ENCODE measurements at places on chromosomes 2 and 18.
A peak's percentile ranks its signal among the peaks of the same experiment; 100 is the strongest.

DNA sequence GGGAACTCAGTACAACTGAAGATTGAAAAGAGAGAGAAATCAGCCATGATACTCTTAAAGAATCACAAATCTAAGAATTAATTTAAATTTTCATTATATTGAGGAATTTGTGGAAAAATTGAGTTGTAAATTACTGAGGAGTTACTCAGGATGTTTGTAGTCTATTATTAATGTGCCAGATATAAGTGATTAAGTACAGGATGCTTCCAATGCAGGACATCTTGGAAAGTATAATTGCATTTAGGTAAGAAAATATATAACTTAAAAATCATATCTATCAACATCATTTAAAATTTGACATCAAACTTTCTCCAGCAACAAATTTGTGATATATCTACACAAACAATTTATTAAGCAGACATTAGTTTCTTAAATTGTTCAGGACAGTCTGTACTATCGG is 1.3 kb downstream of the CALCRL start:
- peak; percentile 10 for DNase-seq

- peak; percentile 32 for DNase-seq
Measured at GRCh38 chr18:5943514-5943913, 48.2 kb upstream of the TMEM200C start.

- no peak for DNase-seq
Measured at GRCh38 chr2:27446057-27446456, 3.9 kb downstream of the KRTCAP3 start.

GRCh38 chr2:84247532-84247931 is 211.5 kb downstream of the SUCLG1 start:
- DNase-seq, result no peak

- DNase-seq, result peak; percentile 52
Measured at GRCh38 chr2:25041307-25041927, 459 bp upstream of the EFR3B start.

GRCh38 chr2:221203125-221203524 is 369.0 kb downstream of the EPHA4 start:
- peak; percentile 2 for DNase-seq

DNA sequence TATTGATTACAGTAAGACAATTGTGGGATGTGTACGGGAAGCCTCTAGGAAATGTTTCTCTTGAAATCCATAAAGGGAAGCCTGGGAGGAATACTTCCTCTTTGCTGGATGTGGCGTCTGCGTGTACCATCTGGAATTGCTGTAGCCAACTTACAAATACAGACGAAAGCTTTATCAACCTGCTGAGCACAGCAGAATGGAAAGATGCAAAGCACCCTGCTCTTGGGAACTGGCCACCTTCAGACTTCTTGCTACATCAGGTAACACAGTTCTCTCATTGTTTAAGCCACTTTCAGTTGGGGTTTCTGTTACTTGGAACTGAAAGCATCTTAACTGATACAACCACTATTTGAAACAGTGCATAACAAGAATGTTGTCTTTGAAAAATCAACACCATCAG is 213.8 kb downstream of the HRH4 start:
- no peak for DNase-seq

DNA sequence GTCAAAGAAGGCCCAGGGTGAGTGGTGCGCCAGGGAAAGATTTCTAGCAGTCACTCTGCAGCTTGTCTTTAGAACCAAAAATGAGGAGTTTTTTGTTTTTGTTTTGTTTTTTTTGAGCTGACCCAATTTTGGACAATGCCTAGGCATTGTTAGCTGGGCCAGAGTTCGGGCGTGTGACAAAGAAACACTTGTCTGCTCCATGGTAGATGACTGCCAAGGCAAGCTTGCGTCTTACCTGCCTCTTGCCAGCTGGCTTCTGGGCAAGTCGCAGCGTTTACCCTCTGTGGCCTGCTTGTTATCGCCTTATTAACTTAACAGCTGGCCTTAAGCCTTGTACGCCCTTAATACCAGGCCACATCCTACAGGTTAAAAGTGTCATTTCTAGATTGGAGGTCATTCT is 114.3 kb downstream of the GALNT1 start:
- no peak for DNase-seq

- DNase-seq, result no peak
Measured at GRCh38 chr2:9004338-9005204, 1.1 kb upstream of the MBOAT2 start.

DNA sequence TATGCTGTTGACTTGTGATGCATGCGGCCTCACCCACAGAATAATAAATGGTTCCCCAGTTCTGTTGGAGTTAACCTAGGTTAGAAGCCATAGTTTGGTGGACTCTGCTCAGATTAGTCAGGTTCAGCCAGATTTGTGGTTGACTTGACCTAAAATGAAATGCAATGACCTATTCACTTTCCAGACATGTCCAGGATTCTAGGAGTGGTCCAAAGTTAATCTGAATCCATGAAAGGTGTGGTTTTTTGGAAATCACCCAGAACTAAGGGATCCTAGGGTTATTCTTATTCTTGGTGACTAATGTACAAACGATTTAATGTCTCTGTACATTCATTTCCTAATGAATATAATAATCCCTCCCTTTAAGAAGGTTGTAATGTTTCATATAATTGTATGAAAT is 88.9 kb upstream of the RBBP8 start:
- DNase-seq, result no peak

DNA sequence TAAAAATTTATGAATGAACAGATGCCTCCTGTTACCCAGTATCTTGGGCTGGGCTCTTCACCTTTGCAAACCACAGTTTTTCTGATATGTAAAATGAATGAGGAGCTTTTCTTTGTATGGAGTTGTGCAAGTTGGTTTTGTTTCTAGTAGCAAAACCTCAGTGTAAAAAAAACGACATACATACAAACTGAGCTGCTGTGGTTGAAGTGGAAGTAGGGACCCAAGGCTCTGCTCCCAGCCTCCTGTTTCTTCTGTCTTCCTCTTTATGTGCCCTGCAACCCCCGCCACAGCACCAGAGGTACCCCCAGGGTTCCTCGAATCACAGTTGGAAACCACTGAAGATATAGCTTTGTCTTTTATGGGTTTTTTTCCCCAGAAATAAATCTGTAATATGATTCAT is 118.1 kb downstream of the MYO1B start:
- peak; percentile 47 for DNase-seq

- no peak for DNase-seq
Measured at GRCh38 chr2:173715441-173715840, 249.7 kb downstream of the SP3 start.

DNA sequence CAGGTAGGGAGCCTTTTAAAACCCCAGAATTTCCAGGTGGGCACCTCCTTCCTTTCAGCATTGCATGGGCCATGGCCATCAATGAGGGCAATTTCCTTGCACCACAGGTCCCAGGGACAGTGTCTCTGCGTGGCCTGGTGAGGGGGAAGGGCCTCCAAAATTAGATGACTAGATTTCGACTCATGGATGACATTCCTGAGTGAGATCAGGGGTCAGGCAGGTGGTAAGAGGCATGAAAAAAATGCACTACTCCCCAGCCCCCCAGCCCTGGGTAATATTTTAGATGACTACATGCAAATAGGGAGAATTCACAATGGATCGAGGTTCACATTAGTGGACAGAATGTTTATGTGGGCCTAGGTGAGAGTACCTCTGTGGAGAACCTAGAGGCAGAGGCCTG is 19.0 kb upstream of the IGFBP5 start:
- no peak for DNase-seq

GRCh38 chr2:177038787-177039484 is 173.7 kb upstream of the HNRNPA3 start:
- DNase-seq, result no peak
